ENCODE measurements at places on chromosomes 5 and 9. TPM values are rescaled to one million over a fixed set of nuclear protein-coding genes. Genes with fewer than 3 reads are reported as not detected.

The FGF18 gene
- 0.63 TPM for total RNA-seq

The ATP6V0E1 gene
- 38.2 TPM for total RNA-seq

The VCAN gene
- total RNA-seq, result 439 TPM

The RNF208 gene
- 1.9 TPM for total RNA-seq

The PCDHGC5 gene
- 20.0 TPM for total RNA-seq

The ACOT12 gene
- total RNA-seq, result 5.0 TPM

The SEMA5A gene
- total RNA-seq, result 13.1 TPM

The ANKRD34B gene
- total RNA-seq, result 0.31 TPM

The TAF11L10 gene
- not detected for total RNA-seq

The UNC13B gene
- 31.9 TPM for total RNA-seq

The IFNA13 gene
- total RNA-seq, result not detected

The SPINK14 gene
- total RNA-seq, result not detected

The ADAMTS12 gene
- total RNA-seq, result 0.63 TPM

The KCNV2 gene
- not detected for total RNA-seq

The FRMD3 gene
- total RNA-seq, result 38.2 TPM

The SPOCK1 gene
- total RNA-seq, result 70.7 TPM

The PCDHGA10 gene
- total RNA-seq, result 36.3 TPM

The ZNF462 gene
- total RNA-seq, result 182 TPM

The FABP6 gene
- total RNA-seq, result 2.8 TPM

The TRAF1 gene
- 5.0 TPM for total RNA-seq

The NOXA1 gene
- total RNA-seq, result 2.5 TPM

The POC5 gene
- 14.1 TPM for total RNA-seq

The TGFBR1 gene
- total RNA-seq, result 82.9 TPM

The F2RL2 gene
- total RNA-seq, result 0.31 TPM

The PCDHGB4 gene
- 35.4 TPM for total RNA-seq

The RNF44 gene
- total RNA-seq, result 21.0 TPM

The PCDH12 gene
- total RNA-seq, result 2.5 TPM

The OSTF1 gene
- 9.4 TPM for total RNA-seq

The FOXD4L5 gene
- total RNA-seq, result 0.31 TPM

The ZCCHC10 gene
- total RNA-seq, result 16.3 TPM

The ECM2 gene
- 2.2 TPM for total RNA-seq

The INSL6 gene
- total RNA-seq, result not detected
